Esophagus squamous epithelium (tissue), 5 donors: ENCODE measurements at places on chromosomes 12 and 14.

GRCh38 chr12:26651036-26651435 lies 182.0 kb downstream of the ITPR2 start:
- DNase-seq: no peak

- no peak for DNase-seq
Observed at GRCh38 chr12:127942981-127943380, 324.0 kb upstream of the TMEM132C start.

GRCh38 chr12:75894965-75895754 lies 136.4 kb downstream of the PHLDA1 start:
- DNase-seq: no peak

DNA sequence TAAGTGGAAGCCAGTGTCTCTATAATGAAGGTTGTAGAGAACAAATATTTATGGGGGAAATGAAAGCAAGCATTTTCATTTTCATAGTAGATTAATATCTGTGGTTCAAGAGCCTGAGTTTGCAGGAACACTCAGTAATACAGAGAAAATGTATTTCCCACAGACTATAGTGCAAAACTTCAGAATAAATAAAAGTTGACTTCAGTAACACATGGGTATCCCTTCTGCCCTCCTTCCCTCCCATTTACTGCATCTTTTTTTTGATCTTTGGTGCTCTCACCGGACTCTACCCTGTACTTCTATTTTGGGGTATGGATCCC lies 75.3 kb upstream of the AMN1 start:
- DNase-seq: no peak

- no peak for DNase-seq
Observed at GRCh38 chr12:46522071-46522470, 149.5 kb upstream of the SLC38A2 start.

DNA sequence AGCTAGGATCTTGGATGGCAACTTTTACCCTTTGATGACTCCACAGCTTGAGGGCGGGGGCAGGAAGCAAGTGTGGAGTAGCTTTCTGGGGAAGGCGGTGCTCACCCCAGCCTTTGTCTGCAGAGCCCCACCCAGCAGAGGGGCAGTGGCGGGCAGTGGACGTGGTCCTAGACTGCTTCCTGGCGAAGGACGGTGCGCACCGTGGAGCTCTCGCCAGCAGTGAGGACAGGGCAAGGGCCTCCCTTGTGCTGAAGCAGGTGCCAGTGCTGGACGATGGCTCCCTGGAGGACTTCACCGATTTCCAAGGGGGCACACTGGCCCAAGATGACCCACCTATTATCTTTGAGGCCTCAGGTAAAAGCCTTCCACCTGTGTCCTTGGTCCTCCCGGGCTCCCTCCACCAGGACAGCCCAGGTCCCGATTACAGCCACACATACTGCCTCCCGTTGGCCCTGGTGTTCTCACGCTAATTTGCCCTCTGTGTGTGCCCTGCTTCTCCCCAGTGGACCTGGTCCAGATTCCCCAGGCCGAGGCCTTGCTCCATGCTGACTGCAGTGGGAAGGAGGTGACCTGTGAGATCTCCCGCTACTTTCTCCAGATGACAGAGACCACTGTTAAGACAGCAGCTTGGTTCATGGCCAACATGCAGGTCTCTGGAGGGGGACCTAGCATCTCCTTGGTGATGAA lies 1.2 kb downstream of the TAPBPL start:
- no peak for DNase-seq

DNA sequence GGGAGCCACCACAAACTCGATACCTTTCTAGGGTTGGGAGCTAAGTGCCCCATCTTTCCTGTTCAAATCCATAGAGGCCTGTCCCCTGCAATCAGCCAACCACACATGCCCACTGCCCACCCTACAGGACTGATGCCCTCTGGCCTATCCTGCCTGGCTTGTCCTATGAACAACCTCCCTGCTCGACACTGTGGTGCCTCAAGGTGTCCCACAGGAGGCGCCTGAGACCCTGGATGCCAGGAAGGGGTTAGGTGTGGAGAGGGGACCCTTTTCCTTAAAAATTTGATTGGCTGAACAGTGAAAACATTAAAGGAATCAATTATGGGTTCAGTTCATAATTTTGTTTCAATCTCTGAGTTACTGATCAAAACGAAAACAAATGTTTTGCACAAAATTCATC lies 97.3 kb upstream of the FZD10 start:
- no peak for DNase-seq

DNA sequence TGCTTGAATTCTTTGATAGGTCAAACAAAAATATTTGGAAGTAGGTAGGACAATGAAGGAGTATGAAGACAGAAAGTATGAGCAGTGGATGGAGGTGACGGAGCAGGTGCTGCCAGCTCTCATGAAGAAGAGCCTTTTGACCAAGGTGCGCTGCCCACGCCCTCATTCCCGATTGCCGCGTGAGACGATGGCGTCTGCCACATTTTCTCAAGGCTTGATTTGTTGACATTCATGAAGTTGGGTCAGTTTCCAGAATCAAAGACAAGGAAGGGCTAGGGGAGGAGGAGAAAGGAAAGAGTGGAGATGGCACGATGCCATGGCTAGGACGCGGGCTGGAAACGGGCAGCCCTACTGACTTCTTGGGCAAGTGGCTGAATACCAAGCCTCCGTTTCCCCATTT lies 37.1 kb downstream of the DNAH10 start:
- DNase-seq: no peak

DNA sequence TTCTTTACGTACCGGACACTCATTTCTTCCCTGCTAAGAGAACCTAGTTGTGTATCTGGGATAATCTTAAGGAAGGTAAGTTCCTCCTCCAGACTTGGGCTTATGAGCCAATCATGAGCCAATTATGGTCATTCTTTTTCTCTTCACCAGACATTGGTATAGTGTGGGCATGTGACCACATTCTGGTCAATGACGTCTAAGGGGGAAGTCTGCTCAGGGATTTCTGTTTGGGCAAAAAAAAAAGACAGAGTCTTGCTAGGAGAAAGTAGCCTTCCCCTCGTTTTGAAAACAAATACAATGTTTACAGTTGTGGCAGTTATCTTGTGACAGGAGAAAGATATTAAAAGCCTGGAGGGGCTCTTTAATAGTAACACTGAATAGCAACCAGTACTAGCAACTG lies 20.1 kb upstream of the PLXNC1 start:
- DNase-seq: no peak

- no peak for DNase-seq
Observed at GRCh38 chr12:60279221-60279620, 683.4 kb downstream of the SLC16A7 start.

GRCh38 chr14:99507860-99508640 lies 26.8 kb downstream of the CCNK start:
- no peak for DNase-seq
